OCI-M1 (cell line): ENCODE measurements at places on chromosomes 3 and 15.

DNA sequence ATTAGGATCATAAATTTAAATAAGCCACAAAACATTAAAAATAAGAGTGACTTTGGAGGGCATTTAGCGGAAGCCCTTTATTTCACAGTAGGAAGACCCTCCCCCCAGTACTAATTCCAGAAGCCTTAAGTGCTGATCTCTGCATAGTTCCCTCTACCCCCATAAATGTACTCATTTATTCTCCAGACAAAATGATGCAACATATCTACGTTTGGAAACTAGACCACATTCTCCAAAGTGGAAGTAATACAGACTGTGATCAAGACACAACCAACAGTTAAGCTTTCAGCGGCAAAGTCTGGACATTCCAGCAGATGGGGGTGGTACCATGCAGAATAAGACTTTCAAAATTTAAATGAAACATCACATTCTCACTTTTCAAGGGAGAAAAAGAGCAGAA is 44.8 kb upstream of the RPS17 start:
- DNase-seq: peak; percentile 77

DNA sequence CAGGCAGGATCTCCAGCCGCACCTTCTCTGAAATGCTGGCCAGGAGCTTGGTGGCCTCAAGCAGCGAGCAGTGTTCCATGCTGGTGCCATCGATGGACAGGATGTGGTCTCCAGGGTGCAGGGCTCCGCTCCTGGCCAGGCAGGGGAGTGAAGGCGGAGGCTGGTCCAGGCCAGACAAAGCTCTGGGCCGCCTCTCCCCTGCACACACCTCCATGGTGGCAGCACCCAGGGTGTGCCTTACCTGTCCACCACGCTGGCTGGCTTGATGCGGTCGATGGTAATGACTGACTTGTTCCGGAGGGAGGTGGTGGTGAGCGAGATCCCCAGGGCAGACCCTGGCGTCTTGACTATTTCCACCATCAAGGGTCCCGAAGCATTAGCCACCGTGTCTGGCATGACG is 20.0 kb downstream of the GRIP2 start:
- DNase-seq: no peak

- no peak for DNase-seq
Measured at GRCh38 chr3:47036145-47036544, 56.7 kb downstream of the NBEAL2 start.

- no peak for DNase-seq
Measured at GRCh38 chr3:58349792-58350626, 17.3 kb downstream of the PXK start.

GRCh38 chr3:48748754-48749153 is 31.7 kb upstream of the IP6K2 start:
- peak; percentile 4 for DNase-seq

DNA sequence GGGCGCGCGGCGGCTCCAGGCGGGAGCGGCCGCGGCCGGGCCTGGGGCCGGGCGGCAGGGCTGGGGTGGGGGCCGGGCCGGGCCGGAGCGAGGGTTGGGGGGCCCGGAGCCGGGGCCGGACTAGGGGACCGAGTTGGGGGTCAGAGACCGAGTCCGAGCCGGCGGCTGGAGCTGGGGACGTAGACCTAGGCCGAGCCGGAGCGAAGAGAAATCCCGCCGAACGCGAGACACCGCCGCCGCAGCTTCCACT is 37.3 kb downstream of the HMCES start:
- no peak for DNase-seq

DNA sequence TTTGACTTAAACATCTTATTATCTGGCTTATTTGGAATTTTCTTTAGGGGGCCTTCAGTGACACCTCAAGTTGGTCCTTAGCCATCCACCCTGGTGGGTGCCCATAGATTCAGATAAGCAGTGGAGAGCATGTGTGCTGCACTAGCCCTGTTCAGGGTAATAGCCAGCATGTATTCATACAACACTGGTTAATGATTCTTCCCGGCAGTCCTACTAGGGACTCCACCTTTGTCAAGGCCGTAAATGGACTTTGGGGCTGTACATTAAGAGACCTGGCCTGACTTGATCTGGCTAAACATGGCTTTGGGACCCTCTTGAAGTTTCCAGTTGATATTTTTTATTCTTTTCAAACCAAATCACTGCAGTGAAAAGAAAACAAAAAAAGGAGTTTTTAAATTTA is 125.8 kb downstream of the PTPRG start:
- DNase-seq: no peak

DNA sequence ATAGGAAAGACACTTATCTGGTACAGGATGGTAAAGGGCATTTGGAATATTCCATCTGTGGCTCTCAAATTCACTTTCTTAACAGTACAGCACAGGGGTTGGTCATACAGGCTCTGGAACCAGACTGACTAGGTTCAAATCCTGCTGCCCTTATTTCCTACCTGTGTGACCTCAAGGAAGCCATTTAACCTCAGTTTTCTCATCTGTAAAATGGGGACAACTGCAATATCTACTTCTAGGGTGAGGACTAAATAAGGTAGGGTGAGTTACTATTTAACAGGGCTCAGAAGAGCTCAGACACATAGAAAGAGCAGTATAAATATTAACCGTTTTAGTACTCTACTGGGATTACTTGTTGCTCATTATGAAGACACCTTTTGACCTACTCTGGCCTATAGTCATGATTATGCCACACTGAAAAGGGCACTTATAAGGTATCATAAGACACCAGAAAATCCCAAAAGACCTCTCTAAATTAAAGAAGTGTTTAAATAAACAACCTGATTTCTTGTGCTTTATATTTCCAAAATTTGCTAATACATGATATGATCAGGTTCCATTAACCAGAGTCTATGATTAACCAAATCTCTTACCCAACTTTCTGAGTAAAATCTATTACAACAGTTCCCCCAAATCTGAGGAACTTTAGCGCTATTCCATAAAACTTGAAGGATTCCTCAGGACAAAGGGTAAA is 6.5 kb downstream of the RFTN1 start:
- no peak for DNase-seq

GRCh38 chr3:178736300-178736699 is 200.1 kb downstream of the KCNMB2 start:
- no peak for DNase-seq
